ENCODE measurements at places on chromosomes 16 and 17.

GRCh38 chr17:17110520-17110919, 68.3 kb downstream of the MPRIP start:
- DNase-seq = no peak

DNA sequence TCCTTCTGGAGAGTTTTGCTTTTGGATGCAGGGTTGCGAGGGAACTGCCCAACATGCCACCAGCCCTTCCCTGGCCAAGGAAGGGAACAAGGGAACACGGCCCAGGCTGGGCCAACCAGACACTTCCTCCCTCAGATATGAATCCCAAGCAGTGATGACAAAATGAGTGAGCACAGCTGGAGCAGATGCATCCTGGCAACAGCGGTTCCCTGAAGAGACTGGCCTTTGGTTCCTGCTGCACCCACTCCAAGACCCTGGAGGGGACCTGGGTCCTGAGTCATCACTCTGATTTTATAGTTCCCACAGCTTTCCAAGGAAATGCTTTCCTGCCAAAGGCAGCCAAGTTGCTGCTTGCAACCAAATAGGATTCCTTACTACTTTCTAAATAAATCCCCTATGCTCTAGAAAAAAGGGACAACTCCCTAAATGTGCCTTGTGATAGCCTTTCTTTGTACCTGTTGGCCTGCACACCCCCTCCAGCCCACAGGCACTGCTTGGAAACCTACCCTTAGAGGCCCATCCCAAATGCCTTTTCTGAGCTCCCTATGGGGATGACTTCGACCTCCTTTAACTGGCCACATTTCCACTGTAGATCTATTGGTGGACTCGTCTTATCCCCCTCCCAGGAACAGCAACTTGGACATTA, 5.3 kb downstream of the ST3GAL2 start:
- DNase-seq = peak; percentile 37

GRCh38 chr16:79181419-79181818, 419.1 kb downstream of the MAF start:
- no peak for DNase-seq

DNA sequence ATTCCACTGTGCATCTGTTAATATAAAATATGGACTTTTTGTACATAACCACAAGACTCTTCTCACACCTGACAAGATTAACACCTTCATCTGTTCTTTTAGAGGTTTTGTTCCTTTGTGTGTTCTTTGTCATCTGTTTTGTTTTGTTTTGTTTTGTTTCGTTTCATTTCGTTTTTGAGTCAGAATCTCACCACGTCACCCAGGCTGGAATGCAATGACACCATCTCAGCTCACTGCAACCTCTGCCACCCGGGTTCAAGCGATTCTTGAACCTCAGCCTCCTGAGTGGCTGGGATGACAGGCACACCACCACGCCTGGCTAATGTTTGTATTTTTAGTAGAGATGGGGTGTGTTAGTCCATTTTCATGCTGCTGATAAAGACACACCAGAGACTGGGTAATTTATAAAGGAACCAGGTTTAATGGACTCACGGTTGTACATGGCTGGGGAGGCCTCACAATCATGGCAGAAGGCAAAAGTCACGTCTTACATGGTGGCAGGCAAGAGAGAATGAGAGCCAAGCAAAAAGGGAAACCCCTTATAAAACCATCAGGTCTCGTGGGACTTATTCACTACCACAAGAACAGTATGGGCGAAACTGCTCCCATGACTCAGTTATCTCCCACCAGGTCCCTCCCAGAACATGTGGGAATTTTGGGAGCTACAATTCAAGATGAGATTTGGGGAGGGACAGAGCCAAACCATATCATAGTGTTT, 22.3 kb downstream of the C16orf90 start:
- DNase-seq = no peak

DNA sequence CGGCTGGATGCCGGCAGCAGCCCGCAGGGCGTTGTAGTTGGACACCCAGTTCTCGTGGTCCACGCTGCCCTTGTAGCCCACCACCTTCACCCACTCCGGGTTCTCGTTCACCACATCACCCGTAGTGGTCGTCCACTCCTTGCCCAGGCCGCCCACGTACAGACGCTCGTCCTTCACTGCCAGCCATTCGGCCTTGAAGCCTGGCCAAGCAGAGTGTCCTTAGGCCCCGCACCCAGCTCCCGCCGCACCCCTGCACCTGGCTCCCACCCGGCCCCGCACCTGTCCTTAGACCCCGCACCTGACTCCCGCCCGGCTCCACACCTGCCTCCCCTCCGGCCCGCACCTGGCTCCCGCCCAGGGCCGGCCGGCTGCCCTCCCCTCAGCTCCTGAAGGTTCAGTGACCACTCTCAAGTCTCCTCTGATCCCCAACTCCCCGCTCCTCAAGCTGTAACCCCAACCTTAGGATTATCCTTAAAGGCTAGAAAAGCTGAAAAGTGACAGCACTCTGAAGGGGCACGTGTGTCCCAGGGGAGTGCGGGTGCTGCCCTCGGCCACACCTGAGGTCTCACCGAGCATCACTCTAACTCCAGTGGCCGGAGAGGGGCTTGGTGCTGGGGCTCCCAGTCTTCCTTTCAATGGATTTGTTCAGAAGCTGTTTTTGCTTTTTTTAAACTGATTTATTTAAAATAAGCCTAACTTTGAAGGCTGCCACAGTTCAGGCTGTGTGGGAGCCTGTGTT, 14.4 kb downstream of the CANT1 start:
- no peak for DNase-seq

- DNase-seq = no peak
Observed at GRCh38 chr16:88524973-88525662, 45.1 kb upstream of the ZC3H18 start.

DNA sequence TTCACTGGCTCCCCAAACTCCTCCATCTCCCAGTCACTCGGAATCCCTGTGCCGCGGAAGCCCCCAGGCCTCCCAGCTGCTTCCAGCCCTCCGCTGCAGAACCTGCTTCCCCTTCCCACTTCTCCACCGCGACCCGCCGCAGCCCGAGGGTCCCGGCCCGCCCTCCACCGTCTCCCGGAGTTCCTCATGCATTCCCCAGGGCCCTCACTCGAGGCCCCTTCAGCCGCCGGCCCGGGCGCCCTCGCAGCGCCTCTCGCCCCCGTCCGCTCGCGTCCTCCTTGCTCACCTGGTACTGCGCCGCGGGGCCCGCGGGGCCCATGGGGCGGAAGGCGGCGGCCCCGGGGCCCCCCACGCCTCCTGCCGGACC, 329 bp downstream of the SMARCD2 start:
- peak; percentile 8 for DNase-seq

DNA sequence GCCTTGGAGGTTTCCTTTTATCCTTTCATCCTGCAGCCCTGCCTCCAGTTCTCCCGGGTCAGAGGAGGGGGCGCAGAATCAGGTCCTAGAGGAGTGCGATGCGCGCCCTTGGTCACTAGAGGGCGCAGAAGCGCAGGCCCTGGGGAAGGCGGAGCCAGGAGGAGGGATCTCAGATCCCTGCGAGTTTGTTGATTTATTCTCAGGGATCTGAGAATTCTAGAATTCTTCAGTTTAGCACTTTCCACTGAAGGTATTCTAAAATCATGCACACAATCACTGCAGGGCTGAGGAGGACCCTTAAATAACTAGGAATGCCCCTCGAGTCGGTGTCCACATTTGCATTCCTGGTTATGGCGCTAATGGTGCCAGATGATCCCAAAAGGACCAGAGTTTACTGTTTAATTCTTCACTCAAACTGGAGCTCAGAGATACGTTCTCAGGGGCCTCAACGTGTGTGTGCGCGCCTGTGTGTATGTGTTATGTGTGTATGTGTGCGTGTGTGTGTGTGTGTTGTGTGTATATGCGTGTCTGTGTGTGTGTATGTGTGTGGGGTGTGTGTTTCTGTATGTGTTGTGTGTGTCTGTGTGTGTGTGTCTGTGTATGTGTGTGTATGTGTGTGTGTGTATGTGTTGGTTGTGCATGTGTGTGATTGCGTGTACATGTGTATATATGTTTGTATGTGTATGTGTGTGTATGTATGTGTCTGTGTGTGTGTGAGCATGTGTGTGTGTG, 6.9 kb upstream of the ELAC2 start:
- DNase-seq = peak; percentile 48

- no peak for DNase-seq
Observed at GRCh38 chr17:73480740-73481139, 163.5 kb downstream of the SDK2 start.

Measured in CD14-positive monocyte (primary cell).